ENCODE measurements at places on chromosomes 5 and 9.

GRCh38 chr9:86708918-86709835, 238.1 kb downstream of the GAS1 start:
- DNase-seq = no peak

DNA sequence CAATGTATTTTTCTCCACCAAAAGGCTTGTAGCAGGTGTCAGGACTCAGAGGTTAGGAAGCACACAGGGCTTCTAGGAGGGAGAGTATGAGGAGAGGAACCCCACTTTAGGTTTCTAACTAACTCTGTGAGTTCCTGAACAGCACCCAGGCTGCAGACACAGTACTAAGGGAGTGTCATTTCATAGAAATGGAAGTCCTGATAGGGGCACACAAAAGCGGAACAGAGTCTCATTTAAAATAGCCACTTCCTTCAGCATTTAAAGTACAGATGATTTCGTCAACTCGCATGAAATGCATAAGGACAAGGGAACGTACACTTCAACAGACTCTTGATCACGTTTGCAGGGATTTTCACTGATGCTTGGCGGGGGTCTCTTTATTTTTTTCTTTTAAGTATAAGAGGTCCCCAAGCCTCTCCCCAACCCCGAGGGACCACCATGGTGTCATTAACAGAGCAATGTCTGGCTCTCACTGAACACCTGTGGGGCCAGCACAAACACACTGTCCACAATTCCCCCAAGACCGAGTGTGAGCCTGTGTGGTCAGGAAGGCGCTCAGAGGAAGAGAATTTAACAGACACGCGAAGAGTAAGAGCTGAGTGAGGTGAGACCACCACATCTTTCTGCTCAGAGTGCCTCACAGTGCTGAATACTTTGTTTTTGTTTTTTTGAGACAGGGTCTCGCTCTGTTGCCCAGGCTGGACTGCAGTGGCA, 82.3 kb downstream of the SECISBP2 start:
- no peak for DNase-seq

- DNase-seq = peak; percentile 38
Observed at GRCh38 chr5:163915481-163915961, 410.1 kb downstream of the MAT2B start.

- no peak for DNase-seq
Observed at GRCh38 chr9:127905788-127906191, 6.4 kb upstream of the ST6GALNAC6 start.

- no peak for DNase-seq
Observed at GRCh38 chr9:69036309-69036708, 757 bp downstream of the FXN start.

GRCh38 chr9:113635586-113635985, 172.1 kb downstream of the RGS3 start:
- no peak for DNase-seq

GRCh38 chr5:53932351-53932750, 371.9 kb downstream of the NDUFS4 start:
- no peak for DNase-seq

DNA sequence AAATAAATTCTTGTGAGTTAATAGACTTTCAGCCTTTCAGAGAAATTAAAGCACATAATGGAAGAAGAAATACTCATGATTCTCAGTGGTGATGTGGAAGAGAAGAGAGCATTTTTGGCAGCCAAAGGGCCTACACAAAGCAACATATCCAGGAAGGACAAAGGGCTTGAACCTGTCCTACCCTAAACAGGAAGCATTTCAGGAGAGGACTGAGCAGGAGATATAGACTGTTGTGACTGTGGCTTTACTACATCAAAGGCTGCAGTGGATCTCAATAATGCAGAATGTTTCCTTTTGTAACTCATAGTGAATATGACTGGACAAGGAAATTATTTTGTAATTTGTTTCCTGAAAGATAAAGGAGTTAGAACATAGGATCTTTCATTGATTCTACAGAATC, 1.3 kb upstream of the PARP8 start:
- no peak for DNase-seq

DNA sequence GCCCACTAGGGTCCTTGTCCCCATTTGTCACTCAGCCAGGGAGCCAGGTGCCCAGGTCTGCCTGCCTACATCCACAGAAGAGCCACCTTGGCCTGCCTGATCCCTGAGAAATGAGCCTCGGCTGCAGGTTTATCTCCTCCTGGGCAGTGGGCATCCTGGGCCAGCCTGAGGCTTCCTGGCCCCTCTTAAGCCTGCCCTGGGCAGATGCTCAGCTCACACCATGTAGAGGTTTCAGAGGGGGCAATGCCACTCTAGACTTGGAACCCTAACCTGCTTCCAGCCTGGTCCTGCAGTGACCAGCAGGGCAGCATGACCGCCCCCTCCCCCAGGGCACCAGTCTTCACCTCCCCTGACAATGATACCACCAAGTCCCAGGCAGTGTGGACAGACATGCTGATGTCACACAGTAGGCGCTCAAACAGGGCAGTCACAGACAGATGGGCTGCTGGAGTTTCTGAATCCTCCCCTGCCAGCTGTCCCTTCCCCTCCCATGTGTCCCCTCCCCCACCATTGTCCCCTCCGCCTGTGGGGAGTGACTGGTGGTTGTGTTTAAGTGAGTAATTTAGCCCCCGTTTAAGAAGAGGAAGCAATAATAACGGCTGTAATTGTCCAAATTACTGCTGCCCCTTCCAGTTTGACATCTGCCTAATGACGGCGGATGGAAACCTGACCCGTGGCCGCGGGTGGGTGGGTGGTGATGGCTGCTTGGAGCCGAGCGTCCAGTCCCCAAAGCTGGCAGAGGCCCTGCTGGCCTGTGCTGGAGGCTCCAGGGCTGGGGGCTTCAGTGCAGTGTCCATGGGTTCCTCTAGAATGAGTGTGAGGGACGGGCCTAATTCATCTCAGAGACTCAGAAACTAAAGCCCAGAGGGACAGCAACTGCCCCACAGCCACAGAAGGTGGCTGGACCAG, 147.7 kb downstream of the BARX1 start:
- no peak for DNase-seq

GRCh38 chr9:1606253-1606652, 408.9 kb upstream of the SMARCA2 start:
- DNase-seq = no peak

DNA sequence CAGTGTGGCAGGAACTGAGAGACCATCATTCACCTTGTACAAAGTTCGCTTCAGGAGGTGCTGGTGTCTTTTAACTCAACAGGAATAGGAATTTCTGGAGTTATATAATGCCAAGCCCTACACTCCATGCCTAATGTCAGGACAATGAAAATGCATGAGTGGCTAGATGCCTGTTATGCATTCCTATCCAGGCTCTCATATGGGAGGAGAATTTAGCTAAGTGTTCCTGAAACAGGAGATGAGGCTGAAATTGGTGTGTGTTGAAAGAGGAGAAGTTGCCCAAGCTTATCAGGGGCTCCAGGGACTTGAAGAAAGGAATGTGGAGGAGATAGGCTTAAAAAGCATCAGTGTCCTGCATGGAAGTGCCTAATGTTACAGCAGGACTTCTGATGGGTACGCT, 26.8 kb upstream of the PRUNE2 start:
- no peak for DNase-seq

DNA sequence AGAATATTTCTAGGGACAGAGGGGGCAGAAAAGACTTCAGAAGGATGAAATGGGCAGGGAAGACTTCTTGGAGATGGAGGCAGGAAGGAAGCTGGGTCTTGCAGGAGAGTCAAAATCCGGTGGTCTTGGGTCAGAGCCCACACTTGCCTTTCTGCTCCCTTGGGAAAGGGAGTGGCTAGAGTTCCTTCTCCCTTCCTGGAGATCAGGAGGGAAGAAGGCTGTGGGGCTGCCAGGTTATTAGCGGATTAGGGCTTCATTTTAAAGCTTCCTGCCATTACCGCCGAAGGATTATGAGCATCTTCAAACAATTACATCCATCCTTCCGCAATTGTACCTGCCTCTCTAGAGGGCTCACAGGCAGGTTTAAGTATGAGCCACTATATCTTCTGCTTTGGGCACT, 19.2 kb upstream of the SYNPO start:
- DNase-seq = no peak

GRCh38 chr5:176427971-176428370, 11.6 kb upstream of the CLTB start:
- no peak for DNase-seq

GRCh38 chr5:116451905-116452450, 122.6 kb downstream of the SEMA6A start:
- DNase-seq = no peak

GRCh38 chr9:28215536-28216299, 642.4 kb upstream of the C9orf72 start:
- DNase-seq = no peak

- DNase-seq = no peak
Observed at GRCh38 chr5:75262271-75262670, 25.6 kb upstream of the ANKRD31 start.

- no peak for DNase-seq
Observed at GRCh38 chr5:81080809-81081460, 120.8 kb downstream of the RASGRF2 start.

DNA sequence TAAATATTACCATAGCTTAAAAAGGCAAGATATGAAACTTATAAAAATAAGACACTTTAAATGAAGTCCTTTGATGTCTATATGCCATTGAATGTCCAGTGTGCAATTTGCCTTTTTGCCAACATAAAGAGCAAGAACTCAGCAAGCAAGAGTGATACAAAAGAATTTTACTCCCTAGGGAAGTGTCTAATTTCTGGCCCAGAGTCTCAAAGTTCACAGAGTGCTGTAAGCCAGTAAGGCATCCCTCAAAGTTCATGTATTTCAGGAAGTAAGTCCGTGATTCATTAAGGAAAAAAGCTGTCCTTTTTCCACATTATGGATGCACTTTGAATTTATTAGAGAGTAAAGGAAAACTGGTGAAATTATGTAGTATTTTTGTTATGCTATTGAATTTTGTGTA, 185.2 kb downstream of the CCDC171 start:
- peak; percentile 1 for DNase-seq

GRCh38 chr5:96790961-96791504, 16.7 kb downstream of the ERAP1 start:
- no peak for DNase-seq

DNA sequence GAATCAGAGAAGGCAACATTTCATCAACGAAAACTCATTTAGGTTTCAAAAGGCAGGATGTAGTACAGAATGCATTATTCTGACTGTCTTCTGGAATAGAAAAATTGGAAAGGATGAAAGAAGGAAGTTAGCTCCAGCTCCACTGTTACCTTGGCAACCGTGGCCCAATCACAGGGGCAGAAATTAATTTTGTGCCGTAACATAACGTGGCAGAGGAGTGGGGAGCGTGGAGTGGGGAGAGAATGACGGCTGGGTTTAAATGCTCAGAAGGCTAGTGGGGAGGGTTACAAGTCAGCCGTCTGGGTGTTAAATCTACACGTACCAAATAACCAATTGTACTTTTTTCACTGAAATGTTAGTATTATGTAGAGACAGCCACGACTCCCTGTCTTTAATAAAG, 32.3 kb upstream of the EQTN start:
- DNase-seq = no peak

GRCh38 chr9:84310883-84311282, 29.7 kb downstream of the SLC28A3 start:
- DNase-seq = no peak

GRCh38 chr9:69213647-69214046, 39.6 kb downstream of the TJP2 start:
- no peak for DNase-seq

DNA sequence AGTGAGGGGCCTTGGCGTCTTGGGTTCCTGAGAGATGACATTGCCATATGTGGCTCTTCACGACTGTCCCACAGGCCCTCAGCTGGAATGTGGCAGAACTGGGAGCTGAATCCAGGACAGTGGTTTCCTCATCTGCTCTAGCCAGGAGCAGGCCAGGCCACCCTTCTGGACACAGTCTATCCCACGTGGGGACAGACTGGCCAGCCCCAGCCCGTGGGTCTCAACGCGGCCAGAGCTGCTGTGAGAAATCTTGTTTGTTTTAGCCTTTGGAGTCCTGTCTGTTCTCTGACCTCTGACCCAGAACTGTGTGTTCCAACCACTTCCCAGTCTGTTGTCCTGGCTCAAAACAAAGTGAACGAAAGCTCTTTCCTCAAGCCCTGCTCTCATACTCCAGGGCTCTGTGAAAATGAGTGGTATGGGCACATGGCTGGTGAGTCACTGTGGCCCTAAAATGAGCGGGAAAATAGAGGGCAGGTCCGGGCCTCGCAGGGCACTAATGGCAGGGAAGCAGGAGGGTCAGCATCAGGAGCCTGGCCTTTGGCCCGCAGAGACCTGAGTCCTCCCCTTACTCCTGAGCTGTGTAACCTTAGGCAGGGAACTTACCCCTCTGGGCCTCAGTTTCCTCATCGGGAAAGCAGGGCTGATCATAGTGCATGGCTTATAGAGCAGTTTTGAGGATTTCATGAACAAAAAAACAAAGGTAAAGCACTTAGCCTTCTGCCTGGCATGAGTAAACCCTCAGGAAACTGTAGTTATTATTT, 34.8 kb upstream of the GLRX start:
- no peak for DNase-seq

GRCh38 chr9:79989079-79989478, 417.3 kb downstream of the TLE4 start:
- DNase-seq = no peak

DNA sequence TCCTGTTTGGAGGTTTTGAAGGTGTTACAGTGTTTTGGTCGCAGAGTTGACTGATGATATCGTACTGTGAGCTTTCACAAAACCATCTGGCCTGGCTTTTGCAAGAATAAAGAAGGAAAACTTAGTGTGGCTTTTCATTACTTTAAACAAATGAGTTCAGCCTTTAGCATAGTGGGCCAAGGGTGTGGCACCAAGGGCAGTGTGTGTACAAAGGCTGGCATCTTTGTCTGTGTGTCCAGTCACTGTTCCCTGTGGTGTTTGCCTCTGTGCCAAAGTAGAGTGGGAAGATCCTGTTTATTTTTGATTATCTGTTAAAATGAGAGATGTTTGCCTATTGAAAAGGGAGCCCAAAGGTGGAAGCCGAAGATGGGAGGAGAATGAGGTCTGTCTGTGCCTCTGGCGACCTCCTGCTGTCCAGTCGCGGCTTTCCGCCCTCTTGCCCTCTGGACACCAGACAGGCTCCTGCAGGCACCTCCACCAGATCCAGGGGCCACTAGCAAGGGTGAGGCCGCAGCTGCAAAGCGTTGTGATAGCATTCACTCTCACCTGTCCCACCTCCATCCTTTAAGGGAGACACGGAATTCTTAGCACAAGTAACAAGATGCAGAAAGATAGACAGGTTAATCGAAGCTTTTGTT, 113.7 kb downstream of the TRIO start:
- no peak for DNase-seq

DNA sequence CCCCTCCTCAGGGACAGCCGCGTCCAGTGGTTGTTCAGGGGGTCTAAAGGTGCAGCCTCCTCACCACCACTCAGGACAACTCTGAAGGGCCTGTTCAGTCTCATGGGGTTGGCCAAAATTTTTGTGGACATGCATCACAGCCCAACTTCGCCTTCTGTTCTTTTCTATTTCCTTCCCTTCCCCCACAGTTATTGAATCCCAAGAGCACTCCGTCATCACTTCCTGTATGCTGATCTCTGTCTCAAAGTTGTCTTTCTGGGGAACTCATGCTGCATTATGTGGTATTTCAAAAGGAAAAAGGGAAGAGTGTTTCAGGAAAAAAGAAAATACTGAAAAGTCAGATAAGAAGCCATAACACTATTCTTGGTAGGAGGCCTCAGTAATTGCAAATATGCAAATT, 355.4 kb downstream of the CAAP1 start:
- no peak for DNase-seq
